ENCODE measurements at places on chromosomes 12 and 14. TPM values are rescaled to one million over a fixed set of nuclear protein-coding genes. Genes with fewer than 3 reads are reported as not detected.

The SLC39A2 gene
- not detected for total RNA-seq

GRCh38 chr14:102344485-102344884, 18.2 kb downstream of the CINP start:
- H3K27ac ChIP-seq = no peak overlapping the region
- H3K27me3 ChIP-seq = no peaks in the 10 kb centered on the region

DNA sequence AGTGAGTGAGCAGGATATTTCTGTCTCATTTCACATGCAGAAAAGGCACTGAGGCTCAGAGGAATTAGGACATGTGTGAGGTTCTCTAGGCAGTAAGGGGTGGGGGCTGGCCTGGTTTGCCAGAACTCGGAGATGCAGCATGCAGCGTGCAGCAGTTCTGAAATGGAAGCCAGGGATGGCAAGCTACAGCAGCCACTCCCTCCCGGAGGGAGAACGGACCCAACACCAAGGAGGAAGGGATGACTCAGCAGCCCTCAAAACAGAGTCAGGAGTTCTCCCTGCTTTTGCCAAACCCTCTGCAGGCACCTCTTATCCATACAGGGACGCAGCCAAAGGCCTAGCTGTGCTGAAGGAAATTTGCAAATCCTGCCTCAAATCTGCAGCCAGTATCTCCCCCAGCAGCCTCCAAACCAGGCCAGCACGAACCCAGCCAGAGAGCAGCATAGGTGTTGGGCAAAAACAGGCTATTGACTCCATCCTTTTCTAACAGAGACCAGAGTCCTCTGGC, 10.3 kb upstream of the SERPINA3 start:
- no peak overlapping the region for H3K4me3 ChIP-seq
- H3K4me1 ChIP-seq = peaks cover 21% of the 10 kb centered on the region
- no peaks in the 10 kb centered on the region for H3K27me3 ChIP-seq
- H3K27ac ChIP-seq = no peak overlapping the region

DNA sequence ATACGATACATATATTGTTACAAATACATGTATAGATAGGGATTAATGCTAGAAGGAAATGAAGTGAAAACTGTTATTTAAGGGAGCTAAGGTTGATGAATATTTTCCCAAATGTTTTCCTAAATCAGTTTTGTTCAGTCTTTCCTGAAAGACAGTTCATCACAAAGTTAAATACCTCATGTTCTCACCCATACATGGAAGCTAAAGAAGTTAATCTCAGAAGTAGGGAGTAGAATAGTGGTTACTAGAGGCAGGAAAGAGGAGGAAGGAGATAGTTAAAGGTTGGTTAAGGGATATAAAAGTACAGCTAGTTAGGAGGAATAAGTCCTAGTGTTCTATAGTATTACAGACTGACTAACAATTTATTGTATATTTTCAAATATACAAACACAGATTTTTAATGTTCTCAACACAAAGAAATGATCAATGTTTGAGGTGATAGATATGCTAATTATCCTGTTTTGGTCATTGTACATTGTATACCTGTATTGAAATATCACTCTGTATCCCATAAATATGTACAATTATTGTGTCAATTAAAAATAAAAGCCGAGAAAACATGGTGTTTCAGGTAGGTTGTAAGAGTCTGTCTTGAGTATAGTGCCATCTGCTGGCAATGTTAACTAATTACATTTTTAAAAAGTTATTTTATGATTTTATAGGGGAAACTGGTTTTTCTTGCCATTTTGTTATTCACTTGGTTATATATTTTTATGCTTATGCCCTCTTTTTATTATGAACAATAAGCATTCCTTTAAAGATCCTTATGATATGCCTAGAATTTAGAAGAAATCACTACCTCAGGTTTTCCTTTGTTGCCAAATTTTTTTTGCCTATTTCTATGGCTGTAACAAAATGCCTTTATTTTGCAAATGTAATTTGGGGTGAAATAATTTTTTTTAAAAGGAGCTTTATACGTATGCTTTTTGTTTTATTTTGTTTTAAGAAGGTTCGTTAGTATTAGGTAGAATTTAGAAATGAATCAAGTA, 26.9 kb downstream of the ZDHHC17 start:
- H3K27ac ChIP-seq = no peak overlapping the region
- no peak overlapping the region for H3K4me3 ChIP-seq
- no peaks in the 10 kb centered on the region for H3K27me3 ChIP-seq
- no peaks in the 10 kb centered on the region for H3K4me1 ChIP-seq

- H3K36me3 ChIP-seq = no peaks in the 10 kb centered on the region
- no peak overlapping the region for H3K27ac ChIP-seq
- H3K4me1 ChIP-seq = peaks cover 17% of the 10 kb centered on the region
- no peak for DNase-seq
- H3K4me3 ChIP-seq = no peak overlapping the region
Observed at GRCh38 chr12:64675795-64676194, 65.5 kb downstream of the RASSF3 start.

GRCh38 chr12:5376591-5377207, 55.2 kb upstream of the NTF3 start:
- no peak overlapping the region for H3K4me3 ChIP-seq
- no peaks in the 10 kb centered on the region for H3K36me3 ChIP-seq
- no peaks in the 10 kb centered on the region for H3K27me3 ChIP-seq
- no peak for DNase-seq

- H3K4me1 ChIP-seq = peaks cover 62% of the 10 kb centered on the region
- H3K4me3 ChIP-seq = no peak overlapping the region
- peak overlapping the region; percentile 58 for H3K27ac ChIP-seq
- no peaks in the 10 kb centered on the region for H3K27me3 ChIP-seq
- H3K36me3 ChIP-seq = no peaks in the 10 kb centered on the region
- DNase-seq = no peak
Observed at GRCh38 chr14:76940021-76940760, 88.3 kb downstream of the IRF2BPL start.

DNA sequence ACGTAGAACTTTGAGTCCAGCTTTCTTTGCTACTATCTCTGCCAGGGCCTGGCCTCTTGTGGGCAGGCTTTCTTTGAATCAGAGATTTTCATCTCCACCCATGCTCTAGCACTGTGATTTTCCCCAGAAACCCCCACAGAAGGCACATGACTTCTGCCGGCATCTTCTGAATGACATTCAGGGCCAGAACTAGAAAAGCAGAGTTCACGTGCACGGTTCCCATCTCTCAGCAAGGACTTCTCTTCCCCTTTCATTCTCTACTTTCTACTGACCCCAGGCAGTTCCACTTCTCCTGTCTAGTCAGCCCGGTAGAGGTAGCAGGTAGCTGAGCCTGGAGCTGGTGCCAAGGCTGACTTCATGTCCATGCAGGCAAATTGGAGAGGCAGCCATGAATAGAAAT, 26.9 kb downstream of the BATF start:
- DNase-seq = no peak
- peaks cover 4% of the 10 kb centered on the region for H3K27me3 ChIP-seq
- no peaks in the 10 kb centered on the region for H3K36me3 ChIP-seq
- no peaks in the 10 kb centered on the region for H3K4me1 ChIP-seq
- no peak overlapping the region for H3K4me3 ChIP-seq

The ARMH4 gene
- 39.8 TPM for total RNA-seq

DNA sequence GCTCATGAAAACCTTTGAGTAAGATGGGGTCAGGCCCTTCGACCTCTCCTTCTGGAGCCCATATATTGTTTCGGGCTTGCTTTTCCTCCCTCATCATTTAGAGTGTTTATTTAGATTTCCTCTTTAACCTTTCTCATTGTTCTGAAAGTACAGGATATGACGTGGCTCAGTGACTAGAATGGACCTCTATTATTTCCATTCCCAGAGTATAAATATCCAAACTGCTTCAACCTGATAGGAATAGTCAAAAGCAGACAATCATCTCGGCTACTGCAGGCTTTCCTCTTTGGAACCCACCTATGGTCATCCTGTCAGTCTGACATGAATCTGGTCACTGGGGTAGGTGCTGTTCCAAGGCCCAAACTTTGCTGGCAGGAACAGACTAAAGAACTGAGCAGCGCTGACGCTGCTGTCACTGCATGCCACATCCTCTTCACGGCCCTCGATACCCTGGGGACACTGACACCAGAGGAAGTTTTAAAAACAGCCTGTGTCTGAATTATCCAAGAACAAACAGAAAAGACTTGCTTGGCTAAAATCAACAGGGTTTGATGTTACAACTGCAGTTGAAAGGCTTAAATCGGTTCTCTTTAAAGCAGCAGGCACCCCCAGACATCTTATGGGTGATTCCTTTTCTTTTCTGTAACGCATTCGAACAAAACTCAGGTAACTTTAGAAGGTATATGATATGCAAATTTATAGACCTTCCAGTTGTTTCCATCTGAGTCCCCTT, 5.0 kb upstream of the DDX47 start:
- no peaks in the 10 kb centered on the region for H3K36me3 ChIP-seq
- no peak overlapping the region for H3K4me3 ChIP-seq
- H3K4me1 ChIP-seq = peaks cover 5% of the 10 kb centered on the region

- H3K4me3 ChIP-seq = no peak overlapping the region
- no peak for DNase-seq
- no peak overlapping the region for H3K27ac ChIP-seq
Observed at GRCh38 chr14:73235531-73236155, 1.7 kb upstream of the PAPLN start.

DNA sequence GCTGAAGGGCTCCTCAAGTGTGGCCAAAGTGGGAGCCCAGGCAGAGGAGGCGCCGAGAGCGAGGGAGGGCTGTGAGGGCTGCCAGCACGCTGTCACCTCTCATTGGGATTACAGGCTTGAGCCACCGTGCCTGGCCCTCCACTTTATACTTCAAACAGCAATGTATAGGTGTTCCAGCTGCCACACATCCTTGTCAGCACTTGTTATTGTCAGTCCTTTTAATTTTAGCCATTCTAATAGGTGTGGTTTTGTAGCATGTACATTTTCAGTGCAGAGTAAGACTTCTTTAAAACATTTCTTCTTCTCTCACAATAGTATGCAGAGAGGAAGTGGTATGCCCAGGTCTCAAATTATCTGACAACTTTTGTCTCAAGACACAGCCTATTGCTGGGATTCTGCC, 27.5 kb upstream of the HNF1A start:
- no peaks in the 10 kb centered on the region for H3K4me1 ChIP-seq
- DNase-seq = no peak
- H3K36me3 ChIP-seq = no peaks in the 10 kb centered on the region
- H3K27ac ChIP-seq = no peak overlapping the region
- no peak overlapping the region for H3K4me3 ChIP-seq

The NYNRIN gene
- 14.8 TPM for total RNA-seq

DNA sequence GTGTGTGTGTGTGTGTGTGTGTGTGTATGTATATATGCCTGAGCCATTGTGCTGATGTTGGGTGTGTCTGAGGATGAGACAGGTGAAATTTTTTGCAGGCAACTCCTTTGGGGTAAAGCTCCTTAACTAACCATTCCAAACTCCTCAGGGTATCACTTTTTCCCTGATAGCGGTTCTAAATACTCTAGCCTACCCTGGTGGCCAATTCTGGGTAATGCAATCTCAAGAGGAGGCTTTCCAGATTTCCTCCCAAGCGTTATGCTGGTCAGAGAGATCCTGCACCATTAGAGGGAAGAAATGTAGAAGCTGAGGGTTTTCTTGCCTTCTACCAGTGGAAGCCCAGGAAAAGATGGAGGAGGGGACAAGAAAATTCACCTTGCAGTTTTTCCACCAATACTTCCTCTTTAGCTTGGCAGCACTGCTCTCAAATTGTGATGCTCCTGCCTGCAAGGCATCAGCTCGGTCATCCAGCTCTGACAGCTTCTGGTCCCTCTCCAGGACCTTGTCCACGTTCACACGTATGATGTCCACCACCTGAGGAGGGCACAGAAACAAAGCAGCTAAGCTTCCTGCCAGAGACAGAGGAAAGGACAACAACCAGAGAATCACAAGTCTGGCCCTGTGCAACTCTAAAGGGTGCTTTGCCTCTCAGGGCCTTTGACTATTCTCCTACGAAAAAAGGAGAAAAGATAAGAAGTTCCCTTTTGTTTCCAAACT, 4.9 kb downstream of the VAMP1 start:
- peak; percentile 88 for DNase-seq
- peaks cover 46% of the 10 kb centered on the region for H3K36me3 ChIP-seq
- H3K4me1 ChIP-seq = peaks cover 5% of the 10 kb centered on the region
- H3K27ac ChIP-seq = no peak overlapping the region
- no peak overlapping the region for H3K4me3 ChIP-seq

The MMP17 gene
- total RNA-seq = 16.5 TPM

DNA sequence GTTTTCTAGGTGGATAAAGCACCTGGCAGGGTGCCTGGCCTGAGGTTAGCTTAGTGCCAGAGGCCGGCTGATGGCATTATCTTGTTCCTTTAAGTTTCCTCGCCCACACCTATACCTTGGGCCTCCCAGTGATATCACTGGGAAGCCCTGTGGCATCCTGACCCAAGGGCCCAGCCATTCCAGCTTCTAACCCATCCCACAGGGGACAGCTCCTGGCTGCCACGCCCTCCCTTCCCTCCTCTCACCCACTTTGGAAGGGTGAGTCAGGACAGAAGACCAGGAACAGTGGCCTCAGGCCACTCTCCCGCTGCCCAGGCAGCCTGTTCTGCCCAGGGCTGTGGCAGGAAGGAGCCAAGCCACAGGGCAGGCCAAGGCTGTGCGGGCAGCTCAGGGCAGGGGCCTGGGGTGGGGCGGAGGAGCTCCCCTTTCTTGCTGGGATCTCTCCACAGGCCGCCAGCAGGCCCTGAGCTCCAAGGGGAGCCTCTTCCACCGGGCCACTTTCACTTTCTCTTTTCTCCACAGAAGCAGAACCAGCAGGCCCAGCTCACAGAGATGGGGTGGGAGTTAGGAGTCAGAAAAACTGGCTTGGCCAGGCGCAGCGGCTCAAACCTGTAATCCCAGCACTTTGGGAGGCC, 75.1 kb downstream of the IRF2BPL start:
- no peaks in the 10 kb centered on the region for H3K27me3 ChIP-seq
- no peak overlapping the region for H3K4me3 ChIP-seq
- H3K27ac ChIP-seq = peak overlapping the region; percentile 64
- peaks cover 82% of the 10 kb centered on the region for H3K4me1 ChIP-seq

DNA sequence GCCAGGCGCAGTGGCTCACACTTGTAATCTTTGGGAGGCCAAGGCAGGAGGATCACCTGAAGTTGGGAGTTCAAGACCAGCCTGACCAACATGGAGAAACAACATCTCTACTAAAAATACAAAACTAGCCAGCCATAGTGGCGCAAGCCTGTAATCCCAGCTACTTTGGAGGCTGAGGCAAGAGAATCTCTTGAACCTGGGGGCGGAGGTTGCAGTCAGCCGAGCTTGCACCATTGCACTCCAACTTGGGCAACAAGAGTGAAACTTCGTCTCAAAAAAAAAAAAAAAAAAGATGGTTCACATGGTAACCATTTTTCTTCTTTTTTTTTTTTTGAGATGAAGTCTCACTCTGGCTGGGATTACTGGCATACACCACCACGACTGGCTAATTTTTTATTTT, 35.3 kb downstream of the SLC2A14 start:
- no peaks in the 10 kb centered on the region for H3K4me1 ChIP-seq
- no peaks in the 10 kb centered on the region for H3K27me3 ChIP-seq
- no peaks in the 10 kb centered on the region for H3K36me3 ChIP-seq
- DNase-seq = no peak

DNA sequence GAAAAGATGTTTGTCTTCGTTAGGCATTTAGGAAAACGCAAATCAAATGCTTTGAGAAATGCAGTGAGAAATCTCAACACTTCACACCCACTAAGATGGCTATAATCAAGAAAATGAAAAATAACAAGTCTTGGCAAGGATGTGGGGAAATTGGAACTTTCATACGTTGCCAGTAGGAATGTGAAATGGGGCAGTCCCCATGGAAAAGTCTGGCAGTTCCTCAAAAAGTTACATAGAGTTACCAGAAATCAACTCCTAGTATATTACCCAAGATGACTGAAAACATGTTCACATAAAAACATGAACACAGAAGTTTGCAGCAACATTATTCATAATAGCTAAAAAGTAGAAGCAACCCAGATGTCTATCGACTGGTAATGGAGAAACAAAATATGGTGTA, 41.5 kb upstream of the LRTM2 start:
- H3K27me3 ChIP-seq = no peaks in the 10 kb centered on the region
- no peak overlapping the region for H3K4me3 ChIP-seq
- no peaks in the 10 kb centered on the region for H3K36me3 ChIP-seq
- no peak overlapping the region for H3K27ac ChIP-seq
- DNase-seq = no peak
- H3K4me1 ChIP-seq = no peaks in the 10 kb centered on the region

The RTL1 gene
- total RNA-seq = 0.99 TPM

Measured in spinal cord (tissue), 10 donors.